ENCODE measurements at places on chromosomes 4 and X.

GRCh38 chr4:85793233-85793585 lies 318.3 kb downstream of the ARHGAP24 start:
- DNase-seq = no peak

- no peak for DNase-seq
Measured at GRCh38 chr4:110139111-110139510, 59.3 kb downstream of the ELOVL6 start.

GRCh38 chr4:71553605-71554004 lies 214.8 kb downstream of the SLC4A4 start:
- no peak for DNase-seq

- no peak for DNase-seq
Measured at GRCh38 chr4:66294638-66295037, 624.3 kb upstream of the EPHA5 start.

DNA sequence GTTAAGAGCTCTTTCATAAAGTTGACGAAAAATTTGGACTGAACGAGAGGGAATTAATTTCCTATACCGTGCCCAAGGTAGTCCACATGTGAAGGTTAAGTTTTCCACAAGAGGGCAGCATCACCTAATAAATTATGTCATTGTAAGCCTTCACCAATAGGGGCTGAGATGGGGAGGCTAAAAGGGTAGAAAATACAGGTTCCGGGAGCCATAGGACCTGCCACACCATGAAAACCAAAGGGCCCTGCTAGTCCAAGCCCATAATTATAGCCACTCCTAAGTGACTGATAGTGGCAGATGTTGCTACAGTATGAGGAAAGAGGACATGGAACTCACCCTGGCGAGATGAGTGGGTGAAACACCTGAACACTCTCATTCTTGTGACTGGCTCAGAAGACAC lies 122.2 kb downstream of the SHROOM4 start:
- DNase-seq = no peak
